ENCODE measurements at places on chromosomes 2 and 18.

GRCh38 chr18:8478968-8479370 lies 130.3 kb upstream of the RAB12 start:
- H3K4me3 ChIP-seq: no peak overlapping the region
- H3K4me1 ChIP-seq: no peaks in the 10 kb centered on the region
- DNase-seq: no peak
- H3K27me3 ChIP-seq: no peaks in the 10 kb centered on the region
- no peaks in the 10 kb centered on the region for H3K36me3 ChIP-seq

- H3K27ac ChIP-seq: no peak overlapping the region
- DNase-seq: no peak
- peaks cover 12% of the 10 kb centered on the region for H3K4me1 ChIP-seq
Measured at GRCh38 chr2:54052825-54053718, 62.3 kb upstream of the ACYP2 start.

GRCh38 chr2:239316562-239317465 lies 84.0 kb downstream of the HDAC4 start:
- H3K4me3 ChIP-seq: peak overlapping the region; percentile 5
- peak; percentile 93 for DNase-seq
- no peaks in the 10 kb centered on the region for H3K36me3 ChIP-seq
- H3K27me3 ChIP-seq: no peaks in the 10 kb centered on the region

- DNase-seq: no peak
- H3K36me3 ChIP-seq: no peaks in the 10 kb centered on the region
- H3K4me3 ChIP-seq: no peak overlapping the region
- H3K4me1 ChIP-seq: no peaks in the 10 kb centered on the region
- no peaks in the 10 kb centered on the region for H3K27me3 ChIP-seq
Measured at GRCh38 chr2:58155160-58155778, 85.9 kb downstream of the FANCL start.

- no peak overlapping the region for H3K4me3 ChIP-seq
- H3K4me1 ChIP-seq: peaks cover 2% of the 10 kb centered on the region
- DNase-seq: no peak
- no peaks in the 10 kb centered on the region for H3K27me3 ChIP-seq
- H3K27ac ChIP-seq: no peak overlapping the region
- H3K36me3 ChIP-seq: no peaks in the 10 kb centered on the region
Measured at GRCh38 chr2:177072090-177072489, 140.5 kb upstream of the HNRNPA3 start.

GRCh38 chr2:126736133-126736874 lies 80.3 kb downstream of the GYPC start:
- no peak overlapping the region for H3K4me3 ChIP-seq
- no peak overlapping the region for H3K27ac ChIP-seq
- DNase-seq: no peak
- no peaks in the 10 kb centered on the region for H3K36me3 ChIP-seq
- H3K27me3 ChIP-seq: no peaks in the 10 kb centered on the region
- H3K4me1 ChIP-seq: no peaks in the 10 kb centered on the region
